NCI-H187 treated with DMSO at 0.1 percent for 48 hours (cell line): ENCODE measurements at places on chromosomes 1 and 21.
A peak's percentile ranks its signal among the peaks of the same experiment; 100 is the strongest.

DNA sequence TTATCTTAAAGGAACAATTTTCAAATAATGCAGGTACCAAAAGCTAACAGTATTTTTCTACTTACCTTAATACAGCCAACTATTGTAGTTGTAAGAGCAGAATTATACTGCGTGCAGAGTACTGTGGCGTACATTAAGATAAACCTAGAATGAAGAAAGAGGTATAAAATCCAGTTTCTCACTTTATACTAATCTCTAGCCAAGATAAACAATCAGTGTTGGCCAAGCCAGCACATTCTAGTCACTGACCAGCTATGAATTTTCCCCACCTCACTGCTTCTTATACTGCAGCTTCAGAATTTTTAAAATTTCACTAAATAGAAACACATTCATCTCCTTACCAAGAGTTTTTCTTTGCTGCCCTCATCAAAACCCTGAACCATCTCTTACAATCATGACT, 33.6 kb downstream of the SLC35D1 start:
- no peak for DNase-seq

GRCh38 chr1:219476716-219477115, 136.2 kb downstream of the ZC3H11B start:
- no peak for DNase-seq

DNA sequence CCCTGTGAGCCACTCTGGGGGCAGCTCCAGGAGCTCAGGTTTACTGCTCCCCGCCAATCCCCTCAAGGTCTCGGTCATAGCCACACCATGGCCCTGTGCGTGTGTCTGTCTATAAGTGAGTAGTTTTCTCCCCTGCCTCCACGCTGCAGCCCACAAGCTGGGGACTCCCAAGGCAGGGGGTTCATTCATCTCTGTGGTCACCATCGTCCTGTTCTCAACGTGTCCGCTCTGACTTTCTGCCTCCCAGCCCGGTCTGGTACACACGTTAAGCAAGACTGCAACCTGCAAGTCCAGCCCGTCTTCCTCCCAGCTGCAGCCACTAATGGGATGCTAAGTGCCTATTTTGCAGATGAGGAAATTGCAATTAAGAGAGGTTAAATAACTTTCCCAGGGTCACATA, 49.8 kb downstream of the IGSF21 start:
- no peak for DNase-seq

DNA sequence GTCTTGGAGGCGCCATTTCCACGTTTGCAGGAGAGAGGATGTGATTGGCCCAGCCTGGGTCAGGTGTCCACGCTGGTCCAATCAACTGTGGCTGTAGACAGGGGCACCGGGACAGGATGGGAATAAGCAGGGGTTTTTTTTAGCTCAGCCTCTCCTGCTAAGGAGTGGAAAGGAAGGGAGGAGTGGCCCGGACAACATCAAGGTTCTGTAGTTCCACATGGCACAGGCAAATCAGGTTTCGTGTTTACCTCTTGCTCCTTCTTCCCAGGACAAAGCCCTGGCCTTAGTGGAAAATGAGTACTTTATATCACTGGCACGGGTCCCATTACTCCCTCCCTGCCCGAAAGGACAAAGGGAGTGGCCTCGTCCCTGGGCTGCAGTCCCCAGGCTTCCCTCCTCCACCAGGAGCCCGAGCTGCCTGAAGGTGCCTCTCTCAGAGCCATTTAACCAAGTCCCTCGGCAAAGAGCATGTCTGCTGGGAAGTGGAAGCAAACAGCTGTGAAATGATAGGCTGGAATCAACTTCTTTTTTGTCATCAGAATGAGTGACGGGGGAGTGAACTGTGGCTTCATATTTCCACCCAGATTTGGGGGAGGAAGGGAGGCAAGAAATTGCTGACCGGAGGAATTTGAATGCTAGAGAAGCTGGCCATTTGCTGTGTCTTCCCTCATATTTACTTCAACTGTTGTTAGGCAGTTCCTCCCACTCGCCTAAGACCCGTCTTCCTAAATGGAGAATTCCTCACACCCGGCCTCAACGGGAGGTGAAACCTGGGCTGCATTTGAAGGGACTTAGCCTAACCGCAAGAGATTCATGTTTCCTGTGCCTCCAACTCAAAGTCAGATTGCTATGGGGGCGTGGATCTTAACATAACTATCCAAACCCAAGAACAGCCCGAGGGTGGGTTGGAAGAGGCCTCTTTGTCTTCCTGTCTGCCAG, 84.9 kb upstream of the SLC44A3 start:
- DNase-seq, result no peak

DNA sequence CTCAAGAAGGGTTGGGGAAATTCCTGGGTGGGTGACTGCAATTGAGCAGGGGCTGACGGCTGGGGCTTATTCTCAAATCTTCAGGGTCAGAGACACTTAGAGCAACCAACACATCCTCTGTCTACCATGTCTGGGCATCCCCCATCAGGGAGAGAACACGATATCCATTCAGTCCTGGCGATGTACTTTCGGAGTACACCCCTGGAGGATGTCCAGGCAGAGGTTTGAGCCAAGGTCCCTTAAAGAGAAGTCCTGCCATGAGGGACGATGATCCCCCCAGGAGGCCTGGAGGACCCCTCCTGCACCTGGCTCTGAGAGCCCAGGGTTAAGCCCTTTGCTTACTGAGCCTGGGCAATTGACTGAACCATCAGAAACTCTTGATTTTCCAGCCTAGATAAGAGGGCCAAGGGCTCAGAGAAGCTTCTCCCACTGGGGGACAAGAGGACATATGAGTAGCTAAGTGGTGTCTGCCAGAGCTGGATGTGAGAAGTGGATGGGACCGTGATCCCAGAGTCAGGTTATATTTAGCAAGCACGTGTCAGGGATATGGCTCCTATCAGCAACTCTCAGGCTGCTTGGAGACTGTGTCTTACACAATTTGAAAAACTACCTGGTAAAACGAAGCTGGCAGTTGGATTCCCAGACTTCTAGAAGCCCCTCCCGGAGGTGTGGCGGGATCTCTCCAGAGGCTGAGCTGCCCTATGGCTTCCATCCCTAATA, 253.3 kb upstream of the VAMP3 start:
- DNase-seq, result peak; percentile 57

DNA sequence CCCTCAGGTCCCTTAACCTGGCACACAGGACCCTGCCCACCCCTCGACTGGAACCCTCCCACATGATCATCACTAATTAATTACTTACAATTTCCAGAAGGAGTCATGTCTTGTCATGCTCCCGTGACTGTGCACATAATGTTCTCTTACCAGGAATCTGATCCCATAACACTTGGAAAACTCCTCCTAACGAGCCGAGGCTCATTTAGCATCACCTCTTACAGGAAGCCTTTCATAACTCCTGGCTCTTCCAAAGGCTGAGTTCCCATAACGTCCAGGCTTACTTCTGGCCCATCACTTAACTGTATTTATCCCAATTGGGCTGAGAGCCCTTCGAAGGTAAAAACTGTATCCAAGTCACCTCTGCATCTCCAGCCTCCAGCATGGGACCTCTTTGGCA, 147.9 kb upstream of the JUN start:
- DNase-seq, result no peak

DNA sequence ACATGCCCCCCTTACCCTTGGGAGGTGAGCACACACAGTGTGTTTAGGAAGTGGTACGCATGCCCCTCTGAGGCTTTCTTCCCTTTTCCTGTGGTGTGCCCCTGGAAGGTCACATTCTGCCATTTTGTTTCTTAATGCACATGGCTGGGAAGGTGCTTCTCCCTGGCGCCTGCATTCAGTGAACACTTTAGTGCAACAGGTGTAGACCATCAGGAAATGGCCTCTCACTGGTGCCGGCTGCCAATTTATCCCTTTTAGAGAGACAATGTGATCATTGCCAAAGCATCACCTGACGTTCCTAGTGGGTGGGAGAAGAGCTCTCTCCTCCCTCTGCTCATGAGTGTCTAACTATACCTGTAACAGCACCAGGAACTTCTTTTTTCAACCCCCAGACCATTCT, 51.8 kb upstream of the PDE9A start:
- no peak for DNase-seq

GRCh38 chr1:52239708-52240001, 97.8 kb downstream of the ZFYVE9 start:
- DNase-seq, result no peak

- no peak for DNase-seq
Measured at GRCh38 chr1:218408942-218409341, 63.8 kb downstream of the TGFB2 start.

DNA sequence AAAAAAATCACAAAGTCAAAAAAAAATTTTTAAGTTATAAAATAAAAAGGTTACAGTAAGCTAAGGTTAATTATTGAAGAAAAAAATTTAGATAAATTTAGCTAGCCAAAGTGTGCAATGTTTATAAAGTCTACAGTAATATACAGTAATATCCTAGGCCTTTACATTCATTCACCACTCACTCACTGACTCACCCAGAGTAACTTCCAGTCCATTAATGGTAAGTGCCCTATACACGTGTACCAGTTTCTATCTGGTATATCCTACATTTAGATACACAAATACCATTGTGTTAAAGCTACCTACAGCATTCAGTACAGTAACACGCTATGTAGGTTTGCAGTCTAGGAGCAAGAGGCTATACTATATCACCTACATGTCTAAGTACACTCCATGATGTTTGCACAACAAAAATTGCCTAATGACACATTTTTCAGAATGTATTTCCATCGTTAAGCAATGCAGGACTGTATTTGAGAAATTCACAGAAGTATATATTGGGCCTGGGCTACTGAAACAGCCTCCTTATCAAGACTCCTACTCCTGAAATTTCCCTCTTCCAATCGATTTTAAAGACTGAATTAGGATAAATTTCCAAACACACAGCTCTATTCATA, 155.1 kb downstream of the COP1 start:
- no peak for DNase-seq

- DNase-seq, result no peak
Measured at GRCh38 chr1:53604291-53604919, 134.6 kb downstream of the GLIS1 start.

GRCh38 chr1:6852136-6852890, 67.1 kb downstream of the CAMTA1 start:
- no peak for DNase-seq

DNA sequence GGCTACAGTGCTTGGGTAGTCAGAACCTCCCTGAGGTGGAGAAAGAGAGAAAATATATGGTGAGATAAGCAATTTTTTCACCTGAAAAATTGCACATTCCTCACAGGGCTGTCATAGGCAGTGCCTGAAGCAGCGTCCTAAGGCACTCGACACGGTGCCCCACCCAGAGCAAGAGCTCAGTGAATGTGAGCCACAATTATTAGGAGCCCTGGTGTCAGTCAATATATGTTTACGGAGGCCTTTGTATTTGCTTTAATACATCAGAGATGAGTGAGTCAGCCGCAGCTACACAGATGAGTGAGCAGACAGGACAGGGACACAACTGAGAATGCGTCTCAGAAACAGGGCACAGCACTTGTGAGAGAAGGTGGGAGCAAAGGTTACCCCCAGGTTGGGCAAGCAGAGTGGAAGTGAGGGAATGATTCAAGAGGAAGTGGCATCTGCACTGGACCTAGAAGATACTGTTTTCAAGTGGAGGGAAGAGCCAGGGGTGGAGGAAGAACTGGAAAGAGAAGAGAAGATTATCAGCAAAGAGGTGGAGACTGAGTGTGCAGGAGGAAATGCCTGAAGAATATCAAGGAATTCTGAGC, 5.2 kb upstream of the PIGC start:
- no peak for DNase-seq

- no peak for DNase-seq
Measured at GRCh38 chr1:165531021-165531420, 12.8 kb upstream of the LRRC52 start.

GRCh38 chr1:3661631-3662030, 9.3 kb downstream of the TP73 start:
- no peak for DNase-seq

- DNase-seq, result no peak
Measured at GRCh38 chr1:224433701-224434672, 610 bp downstream of the WDR26 start.

DNA sequence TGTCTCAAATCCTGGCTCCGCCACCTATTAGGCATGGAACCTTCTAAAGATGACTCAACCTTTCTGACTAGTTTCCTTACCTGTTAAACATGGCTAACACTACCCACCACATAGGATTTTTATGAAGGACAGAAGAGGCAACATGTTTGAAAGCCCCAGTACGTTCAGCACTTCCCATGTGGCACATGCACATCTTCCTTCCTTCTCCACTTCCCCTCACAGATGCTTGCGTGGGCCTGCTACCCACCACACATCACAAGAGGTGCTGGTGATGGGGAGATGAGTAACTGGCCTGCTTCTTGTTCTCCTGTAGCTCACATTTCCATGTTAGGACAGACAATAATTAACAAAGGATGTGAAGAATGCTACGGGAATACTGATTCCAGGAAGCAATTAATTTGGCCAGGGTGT, 7.1 kb downstream of the ZBTB21 start:
- no peak for DNase-seq

- DNase-seq, result no peak
Measured at GRCh38 chr1:234712891-234713305, 102.9 kb upstream of the IRF2BP2 start.
